Cardiac fibroblast (primary cell): ENCODE measurements at places on chromosomes 1 and 21.

DNA sequence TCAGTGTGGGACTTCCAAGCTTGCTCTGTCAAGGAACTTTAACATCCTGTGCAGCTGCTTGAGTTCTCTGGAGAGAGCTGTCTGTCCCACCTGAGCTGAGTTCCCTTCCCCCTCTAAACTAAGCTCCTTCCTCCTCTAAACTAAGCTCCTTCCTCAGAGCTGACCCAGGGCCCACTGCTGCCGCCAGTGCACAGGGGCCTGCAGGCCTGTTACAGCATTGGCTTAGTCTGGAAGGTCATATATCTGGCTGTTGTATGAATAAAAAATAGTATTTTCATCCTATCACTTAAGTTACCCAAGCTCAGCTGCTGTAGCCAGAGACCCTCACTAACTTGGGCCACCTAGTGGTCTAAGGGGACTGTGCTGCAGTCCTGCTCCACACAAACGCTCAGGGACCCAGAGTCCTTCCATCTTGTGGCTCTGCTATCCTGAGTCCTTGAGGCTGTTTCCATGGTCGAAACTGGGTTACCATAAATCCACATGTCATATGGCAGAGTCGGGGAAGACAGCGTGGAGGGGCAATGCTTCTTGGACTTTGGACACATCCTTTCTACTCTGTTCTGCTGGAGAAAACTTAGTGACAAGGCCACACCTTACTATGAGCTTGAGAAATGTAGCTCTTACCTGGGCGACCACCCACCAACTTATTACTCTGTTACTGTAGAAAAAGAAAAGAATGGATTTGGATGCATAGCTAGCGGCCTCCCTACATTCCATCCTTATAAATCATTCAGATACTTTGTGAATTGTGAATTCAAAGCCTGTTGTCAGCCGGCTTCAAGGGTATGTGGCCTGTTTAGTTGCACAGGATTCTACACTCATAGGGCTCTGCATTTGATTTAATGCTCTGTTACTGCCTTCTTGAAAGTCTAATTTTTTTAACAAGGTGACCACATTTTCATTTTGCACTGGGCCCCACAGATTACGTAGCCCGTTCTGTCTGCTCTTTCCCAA is 71.4 kb upstream of the GCLM start:
- peak; percentile 41 for DNase-seq

DNA sequence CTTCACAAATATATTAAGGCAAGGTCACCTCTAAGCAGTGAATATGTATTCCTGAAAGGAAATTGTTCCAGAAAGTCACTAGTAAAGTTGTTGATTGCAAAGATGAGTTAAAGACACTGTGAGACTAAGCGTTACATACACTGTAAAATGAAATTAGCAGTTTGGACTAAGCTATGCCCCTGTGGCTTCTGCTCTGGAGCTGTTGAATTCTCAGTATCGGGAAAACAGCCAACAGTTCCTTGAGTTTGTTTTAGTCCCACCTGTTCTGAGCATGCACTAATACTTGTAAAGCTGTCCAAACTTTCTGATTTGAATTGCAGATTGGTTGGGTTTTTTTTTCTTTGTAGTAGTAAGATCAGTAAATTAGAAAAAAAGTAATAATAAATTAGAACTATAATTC is 21.0 kb downstream of the ANGPTL1 start:
- no peak for DNase-seq

DNA sequence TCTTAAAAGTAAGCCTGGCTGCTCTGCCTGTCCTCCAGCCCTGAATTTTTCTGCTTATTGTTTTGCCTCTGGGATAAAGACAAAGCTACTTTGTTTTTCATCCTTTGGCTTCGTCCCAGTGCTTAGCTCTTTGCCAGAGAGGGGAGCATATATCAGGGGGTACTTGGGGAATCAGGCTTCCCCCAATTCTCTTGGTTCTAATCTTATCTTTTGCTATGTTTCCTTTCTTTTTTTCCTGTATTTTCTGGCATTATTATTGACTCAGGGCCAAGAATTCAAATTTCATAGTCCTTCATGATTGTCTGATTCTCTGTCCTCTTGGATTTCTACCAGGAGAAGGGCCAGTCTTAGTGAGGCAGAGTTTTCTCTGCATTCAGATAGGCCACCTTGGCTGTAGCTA is 51.2 kb downstream of the GIPC2 start:
- DNase-seq: peak; percentile 85

DNA sequence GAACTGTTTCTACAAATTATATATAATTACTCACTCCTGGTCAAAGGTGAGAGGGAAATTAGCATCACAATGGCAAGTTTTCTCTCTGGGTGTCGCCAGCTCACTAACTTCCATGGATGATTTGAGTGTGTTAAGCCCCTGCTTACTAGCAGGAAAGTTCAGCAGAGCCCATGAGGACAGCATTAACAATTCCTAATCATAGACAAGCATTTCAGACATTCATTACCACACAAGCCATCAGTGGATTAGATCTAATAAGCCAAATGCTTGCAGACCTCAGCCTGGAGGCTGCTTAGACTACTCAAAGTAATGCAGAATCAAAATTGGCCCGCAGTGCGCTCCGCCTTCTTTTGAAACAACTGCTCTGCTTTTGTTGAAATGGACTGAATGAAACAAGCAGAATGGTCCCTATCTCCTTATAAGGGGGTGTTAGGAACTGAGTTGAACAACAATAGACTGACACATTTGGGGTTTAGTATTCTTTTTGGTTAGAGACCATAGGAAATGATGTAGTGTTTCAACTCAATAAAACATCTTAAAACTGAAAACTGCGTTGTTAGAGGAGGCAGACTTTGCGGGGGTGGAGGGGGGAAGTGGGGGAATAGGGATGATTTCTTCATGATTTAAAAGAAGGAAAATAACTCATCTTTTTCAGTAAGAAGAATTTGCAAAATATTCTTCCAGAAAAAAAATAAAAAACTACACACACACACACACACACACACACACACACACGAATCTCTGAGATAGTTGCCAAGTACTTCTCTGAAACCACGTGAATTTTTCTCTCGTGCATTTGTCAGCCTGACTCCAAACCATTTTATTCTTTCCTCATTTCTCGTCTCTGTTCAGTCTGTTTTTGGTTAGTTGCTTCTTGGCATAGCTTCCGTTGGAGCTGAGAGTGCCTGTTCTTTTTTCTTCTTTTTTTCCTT is 54.6 kb downstream of the GORAB start:
- DNase-seq: peak; percentile 64

- peak; percentile 63 for DNase-seq
Measured at GRCh38 chr1:183101841-183102276, 78.6 kb downstream of the LAMC1 start.

GRCh38 chr1:51247499-51247898 is 11.4 kb downstream of the RNF11 start:
- DNase-seq: no peak
